ENCODE measurements at places on chromosomes 13 and 19.

DNA sequence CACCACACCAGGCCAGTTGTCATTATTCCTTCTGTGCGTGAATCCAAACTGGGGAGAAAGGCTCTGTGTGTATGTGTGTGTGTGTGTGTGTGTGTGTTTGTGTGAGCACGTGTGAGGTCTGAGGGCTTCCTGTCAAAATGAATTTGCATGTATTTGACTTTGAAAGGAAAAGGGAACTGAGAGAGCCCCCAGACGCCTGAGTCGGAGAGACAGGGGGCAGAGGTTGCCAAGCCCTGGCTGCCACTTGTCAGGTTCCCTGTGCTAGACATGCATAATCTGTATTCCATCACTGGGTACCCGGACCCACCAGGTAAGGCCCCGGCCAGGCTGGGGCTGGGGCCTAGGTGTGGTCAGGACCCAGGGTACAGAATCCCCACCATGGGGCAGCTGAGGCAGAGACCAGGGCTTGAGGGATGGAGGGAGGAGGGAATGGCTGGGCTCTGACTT, at the start of gene CLEC17A:
Gene CLEC17A, plus strand, starts transcription at position 191 of the 447 bp plus-strand sequence. Its CDS starts 77 bp downstream, at position 268.
- no peak for DNase-seq

DNA sequence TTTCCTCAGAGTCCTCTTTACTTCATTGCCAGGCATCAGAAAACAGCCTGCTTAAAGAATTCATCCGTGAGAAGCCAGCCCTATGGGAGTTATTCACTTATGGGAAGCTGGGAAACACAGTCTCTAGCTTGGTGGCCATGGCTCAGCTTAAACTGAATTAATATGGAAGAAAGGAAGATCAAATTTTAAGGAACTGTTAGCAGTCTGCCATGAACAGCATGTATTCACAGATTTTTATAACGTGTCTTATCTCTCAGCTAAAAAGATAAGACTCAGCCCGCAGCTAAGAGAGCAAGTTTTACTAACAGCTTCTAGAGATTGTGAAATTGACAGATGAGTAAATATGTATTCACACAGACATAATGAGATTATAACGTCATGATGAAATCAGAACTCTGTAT, 253.7 kb upstream of the RXFP2 start:
- DNase-seq: no peak

DNA sequence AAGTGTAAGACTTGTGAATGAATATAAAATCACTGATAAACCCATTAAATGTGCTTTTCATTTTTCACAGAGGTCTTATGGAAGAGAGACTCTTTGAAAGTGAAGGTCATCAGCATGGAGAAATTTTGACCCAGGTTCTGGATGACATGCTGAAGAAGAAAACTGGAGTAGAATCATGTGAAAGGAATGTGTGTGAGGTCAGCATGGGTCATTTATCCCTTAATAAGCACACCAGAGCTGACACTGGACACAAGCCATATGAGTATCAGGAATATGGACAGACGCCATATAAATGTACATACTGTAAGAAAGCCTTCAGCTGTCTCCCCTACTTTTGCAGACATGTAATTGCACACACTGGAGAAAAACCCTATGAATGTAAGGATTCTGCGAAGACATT, 29.0 kb downstream of the ZNF20 start:
- DNase-seq: no peak

GRCh38 chr13:21823949-21824348, 153.1 kb downstream of the FGF9 start:
- DNase-seq: no peak

GRCh38 chr13:79802389-79803085, 321.6 kb downstream of the NDFIP2 start:
- no peak for DNase-seq

DNA sequence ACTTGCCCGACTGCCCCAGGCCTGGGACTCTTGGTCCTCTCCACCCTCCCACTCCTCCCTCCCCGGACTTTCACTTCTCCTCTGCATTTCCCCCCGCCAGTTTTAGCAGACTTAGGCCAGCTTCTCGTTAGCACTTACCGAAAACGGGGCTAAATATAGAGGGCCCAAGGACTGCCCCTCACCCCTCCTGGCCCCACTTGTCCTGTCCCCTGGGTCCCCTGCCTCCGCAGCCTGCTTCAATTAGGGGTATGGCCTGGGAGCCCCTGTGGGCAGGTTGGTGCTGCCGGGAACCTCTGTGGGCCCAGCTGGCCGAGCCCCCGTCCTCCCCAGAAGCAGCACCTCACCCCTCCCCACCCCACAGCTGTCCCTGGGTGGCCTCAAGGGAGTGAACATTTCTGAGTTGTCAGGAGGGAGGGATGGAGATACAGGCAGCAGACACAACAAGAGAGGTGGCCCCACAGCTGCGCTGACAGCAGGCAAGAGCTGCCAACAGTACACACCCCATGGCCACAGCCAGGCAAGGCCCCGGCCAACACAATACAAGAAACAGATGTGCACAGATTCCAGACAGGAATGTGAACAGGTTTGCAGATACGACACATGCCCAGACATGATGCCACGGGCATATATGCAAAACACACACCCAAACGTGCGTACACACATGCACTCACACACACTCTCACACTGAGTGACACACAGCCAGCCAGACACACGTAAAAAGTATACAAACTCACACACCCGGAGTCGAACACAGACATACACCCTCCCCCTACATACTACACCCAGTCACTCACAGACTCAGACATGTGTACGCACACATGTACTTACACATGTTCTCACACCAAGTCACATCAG, 2.6 kb downstream of the POU2F2 start:
- no peak for DNase-seq

- no peak for DNase-seq
These were observed 157.0 kb downstream of the KDM4B start for GRCh38 chr19:5125797-5126497.

GRCh38 chr13:53782488-53782961, 753.9 kb downstream of the OLFM4 start:
- DNase-seq: no peak

DNA sequence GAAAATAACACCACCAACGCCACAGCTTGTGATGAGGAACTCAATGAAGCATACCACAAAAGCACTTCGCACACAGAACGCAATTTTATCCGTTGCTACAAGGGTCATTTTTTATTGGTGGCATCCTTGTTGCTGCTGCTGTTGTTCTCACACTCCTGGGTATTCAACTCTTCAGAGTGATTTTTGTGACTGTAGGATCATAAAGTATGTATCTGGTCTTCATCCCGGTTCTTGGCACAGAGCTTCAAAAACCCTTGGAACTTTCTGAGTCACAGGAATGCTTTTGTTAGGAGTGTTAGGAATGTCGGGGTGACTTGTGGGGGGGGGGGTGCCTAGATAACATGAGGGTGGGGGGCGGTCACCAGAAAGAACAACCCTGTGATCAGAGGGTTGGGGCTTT, 108.4 kb downstream of the ZNF557 start:
- DNase-seq: no peak

DNA sequence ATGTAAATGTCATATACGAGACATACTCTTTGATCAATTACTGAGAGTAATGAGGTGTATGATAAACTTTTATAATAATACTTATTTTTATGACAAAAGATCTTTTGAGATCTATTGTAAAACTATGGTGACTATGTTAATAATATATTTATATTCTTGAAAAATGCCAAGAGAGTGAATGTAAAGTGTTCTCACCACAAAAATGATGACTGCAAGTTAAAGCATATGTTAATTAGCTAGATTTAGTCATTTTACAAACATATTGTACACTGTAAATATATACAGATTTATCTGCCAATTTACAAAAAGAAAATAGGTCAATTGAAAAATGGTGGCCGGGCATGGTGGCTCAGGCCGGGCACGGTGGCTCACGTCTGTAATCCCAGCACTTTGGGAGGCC, 81.0 kb downstream of the GPC6 start:
- no peak for DNase-seq

DNA sequence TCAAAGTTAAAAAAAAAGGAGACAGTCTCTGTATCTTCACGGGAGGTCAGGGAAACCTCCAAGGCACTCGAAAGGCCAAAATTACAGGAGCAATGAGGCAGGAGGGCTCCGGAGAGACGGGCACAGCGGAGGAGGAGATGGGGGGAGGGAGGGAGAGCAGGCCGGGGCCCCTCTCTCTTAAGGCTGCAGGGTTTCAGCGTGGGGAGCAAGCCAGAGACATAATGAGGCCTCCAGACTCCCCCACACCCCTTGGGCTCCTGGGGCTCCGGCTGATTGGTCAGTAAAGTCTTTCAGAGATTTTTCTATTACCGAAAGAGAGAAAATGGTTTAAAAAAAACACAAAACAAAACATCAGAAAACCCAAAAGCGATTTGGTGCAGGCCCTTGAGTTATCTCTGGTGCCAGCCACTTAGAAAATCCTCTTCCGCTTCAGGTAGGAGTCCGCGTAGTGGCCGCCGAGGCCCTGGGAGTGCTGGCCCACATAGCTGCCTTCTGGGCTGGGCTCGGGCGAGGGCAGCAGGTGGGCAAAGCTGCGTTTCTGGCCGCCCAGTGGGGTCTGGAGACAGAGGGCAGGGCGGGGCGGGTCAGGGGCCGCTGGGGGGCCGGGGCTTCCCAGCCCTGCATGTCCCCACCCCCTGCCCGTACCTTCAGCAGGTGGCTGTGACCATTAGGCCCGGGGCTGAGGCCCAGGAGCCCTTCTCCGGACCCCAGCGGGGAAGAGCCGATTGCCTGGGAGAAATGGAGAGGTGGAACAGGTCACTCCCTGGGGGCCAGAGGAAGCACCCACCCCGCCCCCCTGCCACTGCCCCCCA, 1.4 kb upstream of the FDX2 start:
- DNase-seq: no peak

DNA sequence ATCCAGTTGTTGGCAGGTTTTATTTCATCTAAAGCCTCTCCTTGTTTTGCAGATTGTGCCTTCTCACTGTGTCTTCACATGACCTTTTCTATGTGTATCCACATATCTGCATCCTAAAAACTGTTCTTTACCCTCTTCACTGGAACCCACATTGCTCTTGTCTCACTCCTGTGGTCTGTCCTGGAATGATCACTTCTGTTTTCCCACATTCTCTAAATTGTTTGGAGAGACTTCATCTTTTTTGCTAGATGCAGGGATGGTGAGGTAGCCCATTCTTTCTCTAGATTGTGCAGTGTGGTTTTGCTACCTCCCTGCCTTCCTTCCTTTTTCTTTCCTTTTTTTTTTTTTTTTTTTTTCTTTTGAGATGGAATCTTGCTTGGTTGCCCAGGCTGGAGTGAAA, 608.6 kb upstream of the MIR17HG start:
- no peak for DNase-seq

GRCh38 chr19:40735013-40735771, 15.1 kb downstream of the ACTMAP start:
- no peak for DNase-seq

- no peak for DNase-seq
These were observed 20.5 kb downstream of the ATP4B start for GRCh38 chr13:113637262-113638160.

DNA sequence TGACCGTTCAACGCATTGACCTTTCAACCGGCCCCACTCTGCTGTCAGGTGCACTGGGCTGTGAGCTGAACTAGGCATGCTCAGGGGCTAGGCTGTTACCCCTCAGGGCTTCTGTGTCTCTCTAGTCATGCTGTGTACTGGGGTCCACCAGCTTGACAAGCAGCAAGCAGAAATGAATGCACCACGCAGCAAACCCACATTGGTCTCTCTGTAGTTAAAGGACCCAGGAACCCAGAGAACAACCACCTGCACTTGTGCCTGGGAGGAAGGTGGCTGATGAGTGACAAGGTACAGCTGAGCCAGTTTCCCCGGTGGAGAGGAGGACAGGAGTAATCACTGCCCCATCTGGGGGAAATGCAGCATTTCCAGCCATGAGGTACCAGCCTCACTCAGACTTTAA, 159.9 kb downstream of the USP12 start:
- DNase-seq: no peak

- no peak for DNase-seq
These were observed 177.7 kb upstream of the IRS2 start for GRCh38 chr13:109963960-109964563.

DNA sequence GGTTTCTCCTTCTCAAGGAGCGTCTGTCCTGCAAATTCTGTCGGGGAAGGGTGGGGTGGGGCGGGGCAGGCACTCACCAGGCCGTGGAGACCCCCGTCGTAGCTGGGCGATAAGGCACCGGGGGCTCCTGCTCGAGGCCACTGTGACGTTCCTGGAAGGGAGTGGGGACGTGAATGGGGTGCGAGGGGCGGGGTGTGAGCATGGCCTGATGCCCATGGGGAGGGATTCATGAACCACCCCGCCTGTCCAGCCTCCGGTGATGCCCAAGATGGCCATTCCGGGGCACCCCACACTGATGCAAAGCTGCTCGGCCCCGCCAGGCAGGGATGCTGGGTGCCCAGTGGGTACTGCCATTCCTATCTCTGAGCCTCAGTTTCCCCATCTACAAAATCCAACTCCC, 14.4 kb upstream of the UQCR11 start:
- no peak for DNase-seq

DNA sequence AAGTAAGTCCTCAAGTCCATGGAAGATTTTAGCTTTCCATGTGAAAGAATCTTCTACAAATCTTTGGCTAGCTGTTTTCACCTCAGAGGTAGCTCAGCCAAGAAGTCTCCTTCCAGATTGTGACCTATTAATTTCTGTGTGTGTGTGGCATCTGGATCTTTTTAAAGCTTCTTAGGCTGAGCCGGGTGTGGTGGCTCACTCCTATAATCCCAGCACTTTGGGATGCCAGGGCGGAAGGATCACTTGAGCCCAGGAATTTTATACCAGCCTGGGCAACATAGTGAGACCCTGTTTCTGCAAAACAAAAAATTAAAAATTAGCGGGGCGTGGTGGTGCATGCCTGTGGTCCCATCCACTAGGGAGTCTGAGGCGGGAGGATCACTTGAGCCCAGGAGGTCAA, 13.4 kb upstream of the SLC44A2 start:
- DNase-seq: no peak

DNA sequence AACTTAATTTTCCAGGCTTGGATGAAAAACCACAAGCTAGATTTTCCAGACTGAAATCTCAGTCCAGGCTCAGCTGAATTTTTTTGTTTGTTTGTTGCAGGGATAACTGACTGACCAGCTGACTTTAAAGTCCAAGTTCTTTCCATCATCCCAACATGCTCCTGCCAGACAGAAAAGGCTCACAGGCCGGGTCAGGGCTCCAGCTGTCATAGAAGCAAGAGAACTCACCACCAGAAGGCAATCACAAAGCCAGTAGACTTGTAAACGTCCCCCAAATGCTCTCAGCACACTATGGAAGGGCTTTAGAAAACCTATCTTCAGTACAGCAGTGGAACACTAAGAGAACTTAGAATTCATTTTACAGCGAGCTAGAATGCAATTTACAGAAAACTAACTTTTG, 25.5 kb downstream of the DCLK1 start:
- no peak for DNase-seq

GRCh38 chr13:109297628-109298027, 488.8 kb downstream of the IRS2 start:
- no peak for DNase-seq

DNA sequence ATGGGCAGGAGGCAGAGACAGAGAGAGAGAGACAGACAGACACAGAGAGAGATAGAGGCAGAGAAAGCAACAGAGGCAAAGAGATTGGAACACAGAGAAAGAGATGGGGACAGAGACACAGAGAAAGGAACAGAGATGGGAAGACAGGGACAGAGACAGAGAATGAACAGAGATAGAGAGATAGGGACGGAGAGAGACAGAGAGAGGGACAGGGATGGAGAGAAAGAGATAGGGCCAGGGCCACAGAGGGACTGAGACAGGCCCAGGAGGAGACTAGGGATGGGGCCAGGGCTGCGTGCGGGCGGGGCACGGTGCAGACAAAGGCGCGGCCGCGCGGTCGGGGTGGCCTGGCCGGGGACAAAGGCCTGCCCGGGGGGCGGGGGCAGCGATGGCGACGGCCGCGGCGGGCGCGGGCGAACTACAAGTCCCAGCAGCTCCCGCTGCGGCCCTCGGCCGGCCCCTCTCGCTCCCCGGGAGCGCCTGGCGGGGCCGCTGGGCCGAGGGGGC, at the start of gene ZNF358:
Gene ZNF358, plus strand, starts transcription at position 459 of the 507 bp plus-strand sequence. CDS start 3,140 bp downstream, outside the sequence.
- peak; percentile 88 for DNase-seq

- DNase-seq: no peak
These were observed 305.9 kb downstream of the KLF5 start for GRCh38 chr13:73364736-73365135.

Data from amygdala (tissue), 56 donors.